Fibroblast of the aortic adventitia (primary cell): ENCODE measurements at places on chromosomes 7 and 10.

DNA sequence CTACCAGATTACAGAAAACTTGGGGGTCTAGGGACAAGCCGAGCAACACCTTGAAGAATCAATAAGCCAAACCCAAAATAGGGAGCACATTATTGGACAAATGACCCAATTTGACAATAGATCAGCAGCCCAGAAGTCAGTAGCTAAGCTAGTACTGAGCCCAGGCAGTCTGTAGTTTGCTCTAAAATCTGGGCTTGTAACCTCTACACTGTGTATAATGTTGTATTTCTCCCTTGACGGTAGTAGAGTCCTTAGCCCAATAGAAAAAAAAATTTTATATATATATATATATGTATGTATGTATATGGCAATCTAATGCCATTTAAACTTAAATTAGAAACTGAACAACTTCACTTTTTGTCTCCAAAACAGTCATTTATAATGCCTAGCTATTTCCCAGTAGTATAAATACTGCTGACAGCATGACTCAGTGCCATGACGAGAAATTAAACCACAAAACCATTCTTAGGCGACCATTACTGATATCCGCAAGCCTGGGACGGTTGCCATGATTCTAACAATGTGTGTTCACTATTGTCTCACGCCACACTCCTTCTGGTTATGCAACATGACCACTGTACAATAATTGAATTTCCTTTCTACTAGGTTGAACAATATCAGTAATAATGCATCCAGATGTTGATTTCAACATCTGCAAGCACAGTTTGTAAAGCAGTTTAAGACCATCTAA lies 110.5 kb downstream of the IPMK start:
- peak; percentile 100 for DNase-seq

DNA sequence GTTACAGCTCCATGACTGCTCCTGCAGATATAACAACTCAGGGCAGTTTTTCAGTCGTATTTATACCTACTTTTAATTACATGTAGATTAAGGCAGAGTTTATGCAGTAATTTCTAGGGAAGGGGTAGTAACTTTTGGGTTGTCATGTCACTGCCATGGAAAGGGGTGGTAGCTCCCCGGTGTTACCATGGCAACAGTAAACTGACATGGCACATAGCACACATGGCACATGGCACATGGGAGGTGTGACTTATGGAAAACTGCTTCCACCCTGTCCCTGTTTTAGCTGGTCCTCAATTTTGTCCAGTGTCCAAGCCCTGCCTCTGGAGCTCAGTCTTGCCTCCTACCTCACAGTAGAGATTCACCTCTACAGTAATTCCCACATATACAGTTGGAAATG lies 3.9 kb upstream of the TOMM7 start:
- DNase-seq: no peak

DNA sequence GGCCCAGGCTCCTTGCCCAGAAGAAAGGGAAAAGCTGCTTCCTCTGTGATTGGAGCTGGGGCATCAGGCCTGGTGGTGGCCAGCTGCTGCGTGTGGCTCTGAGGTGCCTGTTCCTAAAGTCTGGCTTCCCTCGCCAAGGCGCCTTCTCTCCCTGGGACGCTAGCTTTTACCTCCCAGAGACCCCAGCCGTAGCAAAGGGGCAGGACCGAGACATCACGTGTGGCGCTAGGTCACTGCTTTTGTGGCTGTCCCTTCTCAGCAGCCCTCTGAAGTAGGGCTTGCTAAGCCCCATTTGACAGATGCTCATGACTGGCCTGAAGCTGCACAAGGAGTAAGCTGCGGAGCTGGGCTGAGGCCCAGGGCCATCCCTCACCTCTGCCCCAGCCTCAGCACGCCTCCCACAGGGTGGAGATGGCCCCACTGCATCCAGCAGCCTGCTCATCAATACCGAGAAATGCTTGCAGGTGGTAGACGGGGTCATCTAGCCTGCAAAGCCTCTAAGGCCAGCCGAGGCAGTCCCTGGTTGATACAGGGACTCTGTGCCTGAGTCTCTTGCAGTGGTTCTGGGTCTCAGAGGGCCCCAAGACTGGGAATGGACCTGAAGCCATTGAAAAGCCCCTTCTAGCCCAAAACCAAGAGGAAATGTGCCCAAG lies 171.2 kb downstream of the LCOR start:
- DNase-seq: no peak

DNA sequence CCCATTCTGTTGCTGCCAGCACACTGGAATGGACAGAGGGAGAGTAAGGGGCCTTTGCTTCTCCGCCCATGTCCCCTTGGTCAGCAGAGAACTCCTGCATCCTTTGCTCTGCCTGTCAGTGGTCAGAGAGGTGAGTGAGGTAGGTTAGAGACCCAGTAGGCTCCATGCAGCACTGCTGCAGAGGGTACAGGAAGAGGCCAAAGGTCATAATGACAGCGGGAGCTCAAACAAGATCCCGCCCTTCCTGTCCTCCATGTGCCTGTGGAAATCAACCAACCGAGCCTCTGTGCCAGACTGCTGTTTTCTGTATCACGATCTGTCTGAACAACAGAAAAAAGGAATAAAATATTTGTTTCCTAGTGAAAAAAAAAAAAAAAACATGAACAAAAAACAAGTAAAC lies 81.4 kb downstream of the ZNF33B start:
- no peak for DNase-seq

DNA sequence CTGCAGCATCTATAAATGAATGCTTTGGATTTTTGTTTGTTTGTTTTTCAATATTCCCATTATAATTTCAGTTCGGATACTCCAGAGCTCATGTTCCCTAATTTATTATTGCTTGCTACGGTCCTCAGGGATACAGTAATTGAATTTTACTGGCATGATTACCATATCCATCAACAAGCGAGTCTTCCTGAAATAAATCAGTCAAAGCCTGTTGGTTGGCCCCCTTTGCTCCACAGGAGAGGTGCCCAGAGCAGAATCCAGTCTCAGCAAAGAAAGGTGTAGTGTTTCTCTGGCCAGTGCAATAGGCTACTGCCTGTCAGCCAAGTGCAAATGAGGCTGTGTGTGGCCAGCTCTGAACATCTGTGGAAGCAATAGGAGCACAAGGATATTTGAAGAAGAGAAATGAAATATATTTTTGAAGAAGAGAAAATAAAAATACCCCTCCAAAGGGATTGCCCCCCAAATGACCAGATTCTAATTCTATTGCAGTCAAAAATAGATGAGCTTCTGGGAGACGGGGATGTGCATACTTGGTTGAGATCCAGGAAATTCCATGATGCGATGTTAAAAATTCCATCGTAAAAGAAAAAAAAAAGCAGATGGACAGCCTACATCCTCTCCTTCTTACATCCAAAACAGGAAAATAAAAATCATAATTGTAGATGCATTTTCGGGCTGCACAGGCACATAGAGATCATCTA lies 18.1 kb downstream of the TRIL start:
- DNase-seq: no peak

GRCh38 chr10:62692085-62692484 lies 112.4 kb upstream of the ADO start:
- no peak for DNase-seq

DNA sequence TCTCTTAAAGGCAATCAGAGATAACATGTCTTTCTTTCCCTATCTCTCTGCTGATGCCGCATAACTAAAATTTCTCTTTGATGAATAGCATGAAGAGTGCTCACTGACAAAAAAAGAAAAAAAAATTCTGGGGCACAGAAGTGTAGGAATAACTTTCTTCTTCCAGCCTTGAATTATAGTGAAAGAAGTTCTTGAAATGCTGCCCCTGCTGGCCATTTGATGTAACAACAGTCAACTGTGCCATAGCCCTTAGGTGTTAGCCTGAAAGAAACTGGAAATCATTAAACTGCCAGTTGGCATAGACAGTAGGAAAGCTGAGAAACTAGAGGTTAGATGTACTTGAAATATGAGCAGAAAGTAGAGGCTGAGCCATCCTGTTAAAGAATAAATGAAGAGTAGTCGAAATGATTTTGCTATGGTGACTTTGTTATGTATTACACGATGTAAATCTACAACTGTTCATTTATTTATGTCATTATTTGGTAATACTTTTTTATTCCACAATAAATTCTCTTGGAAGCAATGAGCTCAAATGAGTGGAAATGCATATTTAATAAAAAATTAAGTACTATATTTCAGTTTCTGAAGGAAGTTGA lies 48.3 kb upstream of the FAM171A1 start:
- peak; percentile 63 for DNase-seq

DNA sequence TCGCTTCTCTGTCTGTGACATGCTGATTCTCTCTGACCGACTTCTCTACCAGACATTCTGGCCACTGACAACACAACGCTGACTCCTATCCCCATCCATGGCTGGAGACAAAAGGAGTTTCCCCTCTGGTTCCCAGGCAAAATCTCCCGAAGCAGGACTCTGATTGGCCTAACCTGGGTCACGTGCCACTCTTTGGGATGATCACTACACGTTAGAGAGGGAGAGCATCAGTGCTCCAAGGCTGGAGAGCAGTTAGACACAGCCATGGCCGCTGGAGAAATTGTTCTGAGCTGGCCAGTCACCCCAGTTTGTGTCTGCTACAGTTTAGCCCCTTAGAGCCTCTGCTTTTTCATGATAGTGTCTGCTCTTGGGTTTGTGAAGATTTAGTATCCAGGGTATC lies 38.9 kb downstream of the ADAMTS14 start:
- no peak for DNase-seq

GRCh38 chr10:42304341-42304740 lies 334.0 kb downstream of the ZNF33B start:
- DNase-seq: no peak

DNA sequence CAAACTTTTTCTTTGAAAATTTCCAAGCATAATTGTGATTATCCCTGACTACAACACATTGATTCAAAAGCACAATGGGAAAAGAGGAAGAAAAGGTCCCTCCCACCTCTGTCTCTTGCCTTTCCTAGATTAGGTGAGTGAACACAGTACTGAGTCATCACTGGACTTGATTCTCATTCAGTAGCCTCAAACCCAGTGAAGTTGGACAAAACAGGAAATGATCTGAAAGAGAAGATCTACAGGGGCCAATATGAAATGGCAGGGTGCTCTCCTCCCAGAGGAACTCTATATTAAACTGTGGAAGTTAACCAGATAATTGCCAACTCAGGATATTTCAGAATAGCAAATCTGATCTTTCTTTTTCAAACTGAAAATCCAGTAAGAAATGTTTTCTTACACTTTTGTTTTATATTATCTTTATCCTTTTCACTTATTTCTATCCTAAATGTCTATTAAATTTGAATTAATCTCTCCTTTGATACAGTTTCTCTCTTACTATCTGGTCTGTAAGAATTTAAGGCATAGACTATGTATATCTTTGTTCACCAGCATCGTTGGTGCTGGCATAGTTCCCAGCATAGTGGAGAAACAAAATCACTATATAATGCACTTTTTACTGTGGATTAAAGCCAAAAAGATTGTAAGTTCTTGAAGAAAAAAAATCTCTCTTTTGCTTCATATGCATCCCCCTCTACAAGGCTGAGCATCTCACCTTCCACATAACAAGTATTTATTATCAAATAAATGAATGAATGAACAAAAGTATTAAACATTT lies 41.4 kb upstream of the IKZF1 start:
- DNase-seq: no peak

DNA sequence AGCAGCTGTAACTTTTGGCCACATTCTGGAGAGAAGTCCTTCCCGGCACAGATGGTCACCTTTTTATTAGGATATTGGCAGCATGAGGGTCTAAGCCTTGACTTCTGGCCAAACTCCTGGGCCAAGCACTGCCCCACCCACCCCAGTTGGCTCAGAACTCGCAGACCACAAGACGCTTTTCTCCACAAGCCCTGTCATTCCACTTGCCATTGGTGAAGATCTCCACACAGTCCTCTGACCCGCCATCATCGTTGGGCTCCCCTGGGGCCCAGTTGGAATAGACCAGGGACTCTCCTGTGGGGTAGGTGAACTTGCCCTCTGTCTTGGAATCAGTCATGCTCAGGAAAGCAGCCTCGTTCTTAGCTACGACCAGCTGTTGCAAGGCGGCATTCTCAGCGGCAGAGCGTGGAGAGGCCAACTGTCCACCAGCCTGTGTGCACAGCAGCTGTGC lies 11.2 kb downstream of the SFTPD start:
- DNase-seq: no peak

- peak; percentile 16 for DNase-seq
Measured at GRCh38 chr10:49081547-49082275, 33.6 kb downstream of the VSTM4 start.

- DNase-seq: peak; percentile 24
Measured at GRCh38 chr7:51070151-51070550, 246.5 kb downstream of the COBL start.

- DNase-seq: no peak
Measured at GRCh38 chr10:21740989-21741388, 207.0 kb downstream of the MLLT10 start.

GRCh38 chr7:6162650-6163366 lies 109.6 kb downstream of the CYTH3 start:
- no peak for DNase-seq

DNA sequence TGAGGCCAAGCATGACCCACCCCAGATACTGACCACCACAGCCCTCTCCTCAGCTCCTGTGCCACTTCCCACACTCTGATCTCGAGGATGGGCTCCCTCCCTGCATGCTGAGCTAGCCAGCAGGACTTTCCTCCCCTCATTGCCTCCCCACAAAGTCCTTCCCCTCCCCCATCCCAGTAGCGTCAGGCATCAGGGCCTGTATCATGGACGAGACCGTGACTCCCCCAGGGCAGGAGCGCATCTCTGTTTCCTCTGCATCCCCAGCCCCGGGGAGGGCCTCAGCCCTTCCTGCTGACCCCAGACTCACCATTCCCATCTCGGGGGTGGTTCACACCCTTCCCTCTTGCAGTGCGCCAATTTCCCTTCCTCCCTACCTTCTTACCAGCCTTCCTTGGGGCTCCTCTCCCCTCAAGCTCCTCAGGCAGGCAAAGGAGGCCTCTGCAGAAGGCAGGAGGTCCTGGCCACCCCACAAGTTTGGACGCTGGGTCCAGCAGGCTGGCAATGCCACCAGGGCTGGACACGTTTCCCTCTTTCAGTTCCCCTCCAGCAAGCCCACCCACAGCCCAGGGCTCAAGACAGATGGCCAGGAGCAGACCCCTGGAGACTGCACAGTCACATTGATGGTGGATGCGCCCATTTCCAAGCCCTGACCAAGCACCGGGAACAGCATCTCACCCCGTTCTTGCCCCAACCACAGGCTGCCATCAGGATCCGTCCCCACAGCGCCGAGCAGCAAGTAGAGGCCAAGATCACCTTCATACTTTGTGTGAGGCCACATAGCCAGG lies 36.5 kb downstream of the GRID1 start:
- DNase-seq: no peak

GRCh38 chr7:159114096-159114495 lies 30.6 kb downstream of the VIPR2 start:
- DNase-seq: no peak

GRCh38 chr10:62037166-62037831 lies 135.8 kb downstream of the ARID5B start:
- DNase-seq: peak; percentile 70
